ENCODE measurements at places on chromosomes 16 and 17. TPM values are rescaled to one million over a fixed set of nuclear protein-coding genes. Genes with fewer than 3 reads are reported as not detected.

TBC1D3C gene
- not detected for total RNA-seq

GSDMA gene
- not detected for total RNA-seq

GCGR gene
- not detected for total RNA-seq

FBXO39 gene
- under 0.01 TPM for total RNA-seq

CLEC18B gene
- total RNA-seq = 2.1 TPM

RNF157 gene
- 6.8 TPM for total RNA-seq

FAM171A2 gene
- 38.6 TPM for total RNA-seq

CES5A gene
- total RNA-seq = not detected

EME1 gene
- 2.1 TPM for total RNA-seq

PTRH2 gene
- total RNA-seq = 18.3 TPM

Data from skeletal muscle tissue (tissue), 5 donors.